ENCODE measurements at places on chromosomes 6 and 20.

DNA sequence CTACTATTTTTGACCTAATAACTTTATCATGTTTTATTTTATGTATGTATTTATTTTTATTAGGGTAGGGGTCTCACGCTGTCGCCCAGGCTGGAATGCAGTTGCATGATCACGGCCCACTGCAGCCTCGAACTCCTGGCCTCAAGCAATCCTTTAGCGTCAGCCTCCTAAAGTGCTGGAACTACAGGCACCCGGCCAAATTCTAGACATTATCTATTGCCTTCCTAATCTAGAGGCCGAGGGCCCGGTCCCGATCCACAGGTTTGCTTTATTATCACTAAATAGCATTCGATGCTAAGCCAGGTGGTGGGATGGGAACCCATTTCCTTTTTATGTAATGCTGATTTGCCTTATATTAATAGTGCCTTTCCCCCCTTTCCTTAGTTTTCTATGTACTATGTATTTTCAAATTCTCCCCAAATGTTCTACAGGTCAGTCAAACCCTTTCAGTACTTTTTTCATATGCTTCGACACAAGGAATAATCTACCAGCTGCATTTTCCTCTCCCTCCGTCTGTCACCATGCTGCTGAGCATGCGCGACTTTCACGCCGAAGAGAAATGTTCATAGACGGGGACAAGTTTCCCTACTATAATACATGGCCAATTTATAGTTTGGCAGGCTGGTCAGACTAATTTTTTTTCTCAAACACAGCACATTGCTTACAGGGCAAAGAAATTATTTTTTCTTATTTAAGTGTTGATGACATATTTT, 6.4 kb downstream of the SERPINB6 start:
- no peak for DNase-seq

DNA sequence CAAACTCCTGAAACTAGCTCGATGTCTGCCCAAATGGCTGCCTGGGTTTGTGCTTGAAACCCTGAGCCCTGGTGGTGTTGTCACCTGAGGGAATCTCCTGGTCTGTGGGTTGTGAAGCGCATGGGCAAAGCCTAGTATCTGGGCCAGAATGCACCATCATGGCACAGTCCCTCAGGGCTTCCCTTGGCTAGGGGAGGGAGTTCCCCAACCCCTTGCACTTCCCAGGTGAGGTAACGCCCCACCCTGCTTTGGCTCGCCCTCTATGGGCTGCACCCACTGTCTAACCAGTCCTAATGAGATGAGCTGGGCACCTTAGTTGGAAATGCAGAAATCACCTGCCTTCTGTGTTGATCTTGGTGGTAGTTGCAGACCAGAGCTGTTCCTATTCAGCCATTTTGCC, 152.9 kb upstream of the MAP3K7 start:
- DNase-seq = no peak

GRCh38 chr6:49692534-49692933, 20.8 kb downstream of the CRISP2 start:
- DNase-seq = no peak

- DNase-seq = no peak
These were observed 22.2 kb downstream of the ZNF831 start for GRCh38 chr20:59185809-59186208.

DNA sequence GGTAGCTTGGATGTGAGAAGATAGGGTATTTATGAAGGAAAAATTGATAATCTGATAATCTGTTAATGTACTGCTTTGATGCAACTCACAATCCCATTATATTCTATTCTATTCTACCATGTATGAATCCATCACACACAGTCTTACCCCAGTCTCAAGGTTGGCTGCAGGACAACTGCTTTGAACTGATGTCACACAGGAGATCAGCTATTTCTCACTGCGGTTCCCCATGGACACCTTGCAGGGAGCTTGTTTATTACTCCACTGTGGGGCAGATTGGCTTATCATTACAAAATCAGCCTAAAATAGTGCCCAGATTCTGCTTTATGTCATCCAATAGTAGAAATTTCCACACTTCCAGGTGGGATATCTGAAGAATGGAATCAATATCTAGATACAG, 61.0 kb upstream of the HS3ST5 start:
- DNase-seq = no peak

DNA sequence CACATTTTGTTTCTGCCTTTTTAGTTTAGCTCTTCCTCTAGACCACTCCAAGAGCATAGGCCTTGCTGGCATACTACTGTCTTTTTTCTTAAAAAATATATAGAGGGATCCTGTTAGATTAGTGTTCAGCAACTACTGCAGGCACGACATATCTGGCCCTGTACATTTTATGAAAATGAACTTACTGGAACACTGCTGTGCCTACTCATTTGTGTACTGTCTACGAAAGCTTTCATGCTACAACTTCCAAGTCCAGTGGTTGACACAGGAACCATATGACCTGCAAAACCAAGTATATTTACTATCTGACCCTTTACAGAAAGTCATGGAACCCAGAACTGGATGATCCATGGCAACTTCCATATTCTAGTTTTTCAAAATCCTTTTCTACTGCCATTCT, 66.6 kb upstream of the SPTLC3 start:
- DNase-seq = no peak

GRCh38 chr20:33832103-33832804, 21.1 kb downstream of the CHMP4B start:
- no peak for DNase-seq

- DNase-seq = no peak
These were observed 228.8 kb upstream of the ECI2 start for GRCh38 chr6:4364172-4364571.

- no peak for DNase-seq
These were observed 39.5 kb upstream of the THBS2 start for GRCh38 chr6:169293196-169293595.

DNA sequence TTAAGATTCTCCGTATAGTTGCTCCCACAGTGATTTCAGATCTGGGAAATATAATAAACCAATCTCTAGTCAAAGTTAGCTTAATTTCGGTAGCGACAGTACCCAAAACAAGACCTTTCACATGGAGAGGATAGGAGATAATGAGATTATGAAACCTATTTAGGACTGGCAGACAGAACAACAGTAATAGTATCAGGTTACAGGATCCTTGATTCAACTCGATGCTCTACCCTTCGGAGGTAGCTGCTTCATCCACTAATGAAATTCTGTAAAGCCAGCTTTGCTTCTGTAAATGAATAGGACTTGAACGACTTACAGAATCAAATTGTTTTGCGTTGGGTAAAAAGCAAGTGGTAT, 534 bp upstream of the AKIRIN2 start:
- DNase-seq = no peak

DNA sequence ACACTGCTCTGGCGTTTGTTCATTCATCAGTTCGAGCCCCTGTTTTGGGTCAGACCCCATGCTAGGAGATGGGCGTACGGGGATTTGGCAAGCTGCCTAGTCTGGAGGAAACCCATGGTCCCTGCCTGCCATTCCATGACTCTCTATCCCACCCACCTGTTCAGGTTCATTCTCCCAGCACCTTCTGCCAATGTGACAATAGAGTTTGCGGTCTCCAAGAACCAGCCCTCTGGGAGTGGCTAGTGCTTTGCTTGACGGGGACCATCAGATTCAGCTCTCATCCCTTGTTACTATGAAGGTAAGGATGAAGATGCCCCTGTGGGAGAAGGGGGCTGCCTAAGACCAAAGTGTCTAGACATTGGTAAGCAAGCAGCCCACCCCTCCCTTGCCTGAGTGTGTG, 345.0 kb downstream of the PTPRT start:
- no peak for DNase-seq

DNA sequence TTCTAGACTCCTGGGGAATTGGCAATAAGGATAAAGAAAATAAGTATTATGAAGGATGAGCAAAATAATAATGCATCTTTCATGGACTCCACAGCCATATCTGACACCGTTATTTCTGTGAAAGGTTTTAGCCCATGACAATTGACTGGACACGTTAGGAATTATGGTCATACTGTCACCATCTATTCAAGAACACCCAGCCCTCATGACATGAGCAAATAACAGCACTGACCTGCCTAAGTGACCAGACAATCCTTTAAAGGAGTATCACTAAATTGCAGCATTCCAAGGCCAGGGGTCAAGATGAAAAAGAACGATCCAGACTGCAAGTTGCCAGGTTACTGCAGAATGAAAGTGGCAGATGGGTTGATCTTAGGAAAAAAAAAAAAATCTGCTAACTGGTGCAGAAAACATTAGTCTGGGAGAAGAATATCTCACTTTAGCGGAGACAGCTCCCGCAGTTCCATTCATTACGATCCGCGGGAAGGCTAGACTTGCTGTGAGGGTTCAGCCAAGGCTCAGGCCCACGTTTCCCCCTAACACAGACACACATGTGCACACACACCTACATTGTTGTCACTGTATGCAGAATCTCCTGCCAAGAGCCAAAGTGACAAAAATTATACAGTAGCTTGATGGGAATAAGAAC, 237.7 kb upstream of the AGPAT4 start:
- DNase-seq = no peak

DNA sequence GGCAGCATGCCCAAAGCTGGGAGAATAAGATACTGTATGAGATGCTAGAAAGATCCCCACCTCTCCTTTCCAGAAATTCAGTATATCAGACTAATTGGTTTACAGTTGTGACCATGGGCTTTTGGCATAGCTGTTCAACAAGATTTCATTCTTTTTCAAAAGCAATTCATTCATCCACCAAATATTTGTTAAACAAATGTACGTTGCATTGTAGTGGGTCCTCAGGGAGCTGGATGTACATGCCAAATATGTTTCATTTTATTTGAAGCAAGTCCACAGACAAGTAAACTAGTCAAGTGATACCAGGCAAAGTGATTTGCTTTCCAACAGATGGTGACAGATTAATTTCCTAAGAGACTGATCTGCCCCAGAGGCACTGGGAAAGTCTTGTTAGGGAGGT, 85.8 kb upstream of the ESR1 start:
- no peak for DNase-seq

DNA sequence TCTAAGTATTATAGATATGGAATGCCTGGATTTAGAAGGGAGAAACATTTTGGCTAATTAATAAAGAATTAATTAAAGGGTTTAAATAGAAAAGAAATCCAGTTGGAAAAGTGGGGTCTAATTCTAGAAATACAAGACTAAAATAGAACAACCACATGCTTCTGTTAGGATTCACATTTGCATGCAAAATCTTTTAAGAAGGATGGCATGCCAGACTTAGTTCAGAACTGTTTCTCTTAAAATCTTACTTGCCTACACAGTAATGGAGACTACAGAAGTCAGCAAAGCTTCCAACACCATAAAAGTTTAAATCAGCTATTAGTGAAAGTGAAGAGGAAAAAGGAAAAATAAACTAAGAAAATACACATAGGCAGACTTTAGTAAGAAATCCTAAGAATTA, 32.7 kb upstream of the KATNA1 start:
- no peak for DNase-seq

DNA sequence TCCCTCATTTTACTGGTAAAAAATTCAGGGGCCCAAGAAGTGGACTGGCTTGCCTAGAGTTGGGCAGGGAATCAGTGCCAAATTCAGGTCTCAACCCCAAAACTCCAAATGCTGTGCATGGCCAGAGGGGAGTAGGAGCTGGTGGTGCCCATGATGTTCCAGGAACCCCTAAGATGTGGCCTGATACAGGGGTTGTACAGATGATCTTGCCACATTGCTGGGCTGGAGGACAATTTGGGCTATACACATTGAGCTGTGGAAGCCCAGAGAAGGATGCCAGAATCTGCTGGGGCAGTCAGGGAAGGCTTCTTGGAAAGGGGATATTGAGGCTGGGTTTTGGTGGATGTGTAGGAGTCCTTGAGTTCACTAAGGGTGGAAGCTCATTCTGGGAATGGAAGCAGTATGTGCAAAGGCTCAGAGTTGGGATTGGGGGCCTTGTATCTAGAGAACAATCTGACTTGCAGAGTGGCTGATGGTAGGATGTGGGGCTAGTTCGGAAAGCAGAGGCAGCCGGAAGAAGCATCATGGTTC, 38.0 kb upstream of the APCDD1L start:
- DNase-seq = no peak

DNA sequence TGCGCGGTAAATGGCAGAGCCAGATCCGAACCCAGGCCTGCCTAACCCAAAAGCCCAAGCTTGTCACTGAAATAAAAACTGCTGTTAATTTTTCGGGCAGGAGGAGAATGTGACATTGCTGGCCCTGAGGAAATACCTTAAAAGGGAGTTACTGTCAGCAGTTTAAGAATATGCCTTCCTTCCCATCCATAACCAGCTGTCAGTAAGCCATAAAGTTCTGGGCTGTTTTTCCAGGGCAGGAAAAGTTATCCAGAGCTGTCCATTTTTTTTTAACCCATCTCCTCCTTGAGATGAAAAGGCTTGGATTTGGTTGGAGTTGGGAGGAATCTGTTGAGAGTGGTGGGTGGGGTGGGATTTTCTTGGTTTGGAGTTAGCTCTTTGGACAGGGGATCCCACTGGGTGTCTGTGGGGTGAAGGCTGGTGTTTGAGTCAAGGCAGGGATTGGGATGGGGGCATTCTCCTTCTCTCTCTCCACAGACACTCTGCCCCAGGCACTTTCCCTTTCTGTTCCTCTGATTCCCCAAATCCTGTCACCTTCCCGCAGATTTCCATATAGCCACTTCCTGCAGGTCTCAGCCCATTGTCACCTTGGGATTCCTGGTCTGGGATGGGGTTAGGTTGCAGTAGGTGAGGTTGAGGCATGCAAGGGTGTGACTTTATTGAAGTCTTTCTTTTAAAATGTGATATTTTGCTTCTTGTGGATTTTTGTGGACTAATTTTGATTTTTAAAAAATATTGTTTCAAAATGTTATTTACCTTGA, 4.3 kb upstream of the KCNG1 start:
- DNase-seq = no peak

GRCh38 chr6:73631849-73632248, 21.9 kb downstream of the SLC17A5 start:
- no peak for DNase-seq

DNA sequence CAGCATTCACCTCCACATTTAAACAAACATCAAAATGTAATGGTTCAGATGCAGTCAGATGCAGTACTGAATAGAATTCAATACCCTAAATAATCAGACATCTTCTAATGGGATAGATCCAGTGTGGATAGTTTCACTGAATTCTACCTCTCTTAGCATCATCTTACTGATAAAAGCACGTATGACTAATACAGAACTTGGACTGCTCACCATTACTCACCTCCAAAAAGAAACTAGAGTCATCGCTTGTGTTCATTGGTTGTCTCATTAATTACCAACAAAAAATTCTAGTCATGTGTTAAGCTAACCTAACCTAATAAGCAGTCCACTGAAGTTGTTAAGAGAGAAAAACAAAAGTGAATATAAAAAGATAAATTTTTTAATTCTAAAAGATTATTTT, 165.9 kb upstream of the IRAK1BP1 start:
- no peak for DNase-seq

- DNase-seq = peak; percentile 11
These were observed 611 bp upstream of the RAB22A start for GRCh38 chr20:58308680-58309527.

DNA sequence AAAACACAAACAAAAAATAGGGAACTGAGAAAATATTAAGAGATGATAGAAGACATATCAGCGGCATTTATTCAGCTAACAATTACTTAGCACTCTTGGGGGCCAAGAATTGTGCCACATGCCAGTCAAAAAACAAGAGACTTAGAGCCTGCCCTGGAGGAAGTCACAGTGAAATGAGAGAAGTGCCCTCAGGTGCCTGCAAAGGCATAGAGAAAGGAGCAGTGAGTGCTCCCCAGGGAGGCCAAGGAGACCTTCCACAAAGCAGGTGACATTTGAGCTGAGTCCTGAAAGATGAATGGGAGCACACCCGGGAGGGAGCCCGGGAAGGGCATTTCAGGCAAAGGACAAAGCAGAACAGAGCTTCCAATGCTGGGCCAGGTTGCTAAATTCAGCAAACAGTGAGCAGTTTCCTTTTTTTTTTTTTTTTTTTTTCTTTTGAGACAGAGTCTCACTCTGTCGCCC, 184.7 kb upstream of the JARID2 start:
- DNase-seq = no peak

- no peak for DNase-seq
These were observed 200.7 kb upstream of the BMP2 start for GRCh38 chr20:6566821-6567220.

Measured in stimulated activated CD8-positive, alpha-beta memory T cell treated with anti-CD3 and anti-CD28 coated beads, Interleukin-2, amount 100 ng/mL, for 1 hour (primary cell).